ENCODE measurements at places on chromosomes 3 and 15.

GRCh38 chr3:37514055-37514665 is 339.8 kb upstream of the LRRFIP2 start:
- DNase-seq = no peak

DNA sequence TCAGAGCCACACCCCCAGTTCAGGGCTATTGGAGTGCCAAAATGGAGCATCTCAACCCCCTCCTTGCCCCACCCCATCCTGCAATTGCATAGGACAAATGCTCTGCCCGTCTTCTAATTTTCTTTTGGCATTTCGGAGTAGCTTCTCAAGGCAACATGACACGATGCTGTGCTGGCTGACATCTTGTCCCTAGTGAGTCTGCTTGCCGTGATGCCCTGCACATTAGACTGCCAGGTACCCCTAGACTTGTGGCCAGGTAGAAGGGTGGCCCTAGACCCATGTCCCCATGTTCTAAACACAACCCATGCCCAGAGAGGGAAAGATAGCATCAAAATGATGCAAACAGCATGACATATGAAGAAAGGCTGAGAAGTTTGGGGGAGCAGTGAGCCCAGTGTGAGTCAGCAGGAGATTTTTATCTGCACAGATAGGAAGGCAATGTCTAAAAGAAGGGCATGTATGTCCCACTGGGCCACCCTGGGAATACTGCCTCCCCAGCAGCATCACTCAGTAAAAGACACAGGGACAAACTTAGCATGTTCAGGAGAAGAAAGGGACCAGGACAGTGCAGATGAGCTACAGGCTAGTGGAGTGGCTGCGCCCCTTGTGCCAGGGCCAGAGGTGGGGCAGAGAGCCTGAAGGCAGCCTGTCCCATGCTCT is 36.8 kb downstream of the CA12 start:
- no peak for DNase-seq

DNA sequence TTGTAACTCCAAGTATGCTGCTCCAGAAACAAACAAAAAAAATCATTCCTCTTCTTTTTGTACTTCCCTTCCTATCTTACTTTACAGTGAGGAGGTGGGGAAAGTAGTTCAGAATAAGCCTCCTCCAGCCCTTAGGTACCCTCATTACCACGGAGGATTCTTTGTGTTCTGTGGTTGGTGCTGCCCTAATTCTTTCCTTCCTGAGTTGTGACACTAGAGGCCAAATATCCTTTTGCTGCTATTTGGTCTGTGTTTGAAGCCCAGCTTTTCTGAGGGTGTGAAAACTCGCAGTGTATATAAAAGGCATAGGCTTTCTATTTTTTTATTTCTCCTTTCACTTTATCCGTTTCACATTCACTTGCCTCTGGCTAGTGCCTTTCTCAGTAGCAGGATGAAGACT is 98.2 kb downstream of the HHLA2 start:
- no peak for DNase-seq

- DNase-seq = no peak
Observed at GRCh38 chr3:29527246-29527645, 246.4 kb downstream of the RBMS3 start.

DNA sequence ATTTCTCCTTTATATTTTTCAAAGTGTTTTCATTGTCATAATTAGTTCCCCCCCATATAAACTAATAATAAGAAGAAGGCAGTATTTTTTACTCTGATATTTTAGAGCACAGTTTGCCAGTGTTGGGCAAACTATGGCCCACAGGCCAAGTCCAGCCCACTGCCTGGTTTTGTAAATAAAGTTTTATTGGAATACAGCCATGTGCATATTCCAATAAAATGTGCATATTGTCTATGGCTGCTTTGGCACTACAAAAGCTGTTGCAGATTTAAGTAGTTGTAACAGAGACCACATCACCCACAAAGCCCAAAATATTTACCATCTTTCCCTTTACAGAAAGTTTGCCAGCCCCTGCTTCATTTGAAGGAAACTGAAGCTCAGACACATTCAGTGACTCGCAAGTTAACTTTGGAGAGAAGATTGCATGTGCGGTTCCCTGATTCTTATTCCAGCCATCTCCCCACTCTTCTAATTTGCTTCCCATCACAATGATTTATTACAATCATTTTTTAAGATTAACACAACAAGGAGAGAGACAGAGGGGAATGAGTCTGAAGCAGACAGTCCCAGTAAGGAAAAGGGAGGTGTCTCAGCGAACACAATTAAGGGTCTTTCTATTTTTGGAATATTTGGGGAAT is 48.9 kb downstream of the RFTN1 start:
- no peak for DNase-seq

DNA sequence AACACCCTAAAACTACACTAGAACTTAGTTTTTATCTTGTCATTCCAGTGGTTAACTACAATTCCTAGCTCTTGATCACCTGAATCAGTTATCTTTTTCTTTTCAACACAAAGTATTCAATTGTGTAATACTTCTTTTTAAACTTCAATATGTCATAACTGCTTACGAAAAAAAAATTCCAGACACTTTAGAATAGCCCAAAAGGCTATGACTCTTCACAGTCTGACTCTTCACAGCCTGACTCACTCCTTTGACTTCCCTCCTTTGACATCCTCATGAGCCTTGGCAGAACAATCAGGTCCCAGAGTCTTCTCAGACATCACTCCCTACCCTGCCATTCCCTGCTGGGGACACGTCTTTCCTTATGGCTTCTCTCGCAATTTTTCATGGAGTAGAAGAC is 727.1 kb downstream of the ROBO1 start:
- DNase-seq = no peak

DNA sequence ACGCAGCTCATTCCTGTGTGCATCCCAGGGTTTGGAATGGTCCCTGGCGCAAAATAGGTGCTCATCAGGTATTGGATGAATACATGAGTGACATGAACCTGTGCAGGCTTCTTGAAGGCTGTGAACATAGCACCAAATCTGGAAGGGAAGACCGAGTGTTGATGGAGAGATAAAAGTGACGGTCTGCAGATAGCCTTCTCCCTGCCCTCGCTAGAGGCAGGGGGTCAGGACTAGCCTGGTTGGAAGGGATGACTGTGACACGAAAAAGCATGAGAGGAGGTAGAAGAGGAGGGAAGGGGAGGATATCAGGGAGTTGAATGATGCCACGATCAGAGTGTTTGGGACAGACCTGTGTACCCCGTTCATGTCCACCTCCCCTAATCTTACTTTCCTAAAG is 267.1 kb downstream of the XXYLT1 start:
- DNase-seq = no peak

DNA sequence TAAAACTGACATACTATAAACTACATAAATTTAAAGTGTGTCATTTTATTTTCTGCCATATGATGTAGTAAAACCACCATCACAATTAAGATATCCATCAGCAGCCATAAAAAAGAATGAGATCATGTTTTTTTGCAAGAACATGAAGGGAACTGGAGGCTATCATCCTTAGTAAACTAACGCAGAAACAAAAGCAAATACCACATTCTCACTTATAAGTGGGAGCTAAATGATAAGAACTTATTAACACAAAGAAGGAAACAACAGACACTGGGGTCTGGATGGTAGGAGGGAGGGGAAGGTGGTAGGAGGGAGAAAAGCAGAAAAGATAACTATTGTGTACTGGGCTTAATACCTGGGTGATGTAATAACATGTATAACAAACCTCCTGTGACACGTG is 24.6 kb downstream of the CCDC14 start:
- no peak for DNase-seq

GRCh38 chr3:111924283-111924682 is 54.5 kb upstream of the ABHD10 start:
- DNase-seq = no peak
